ENCODE measurements at places on chromosomes 4 and X.
A peak's percentile ranks its signal among the peaks of the same experiment; 100 is the strongest.

DNA sequence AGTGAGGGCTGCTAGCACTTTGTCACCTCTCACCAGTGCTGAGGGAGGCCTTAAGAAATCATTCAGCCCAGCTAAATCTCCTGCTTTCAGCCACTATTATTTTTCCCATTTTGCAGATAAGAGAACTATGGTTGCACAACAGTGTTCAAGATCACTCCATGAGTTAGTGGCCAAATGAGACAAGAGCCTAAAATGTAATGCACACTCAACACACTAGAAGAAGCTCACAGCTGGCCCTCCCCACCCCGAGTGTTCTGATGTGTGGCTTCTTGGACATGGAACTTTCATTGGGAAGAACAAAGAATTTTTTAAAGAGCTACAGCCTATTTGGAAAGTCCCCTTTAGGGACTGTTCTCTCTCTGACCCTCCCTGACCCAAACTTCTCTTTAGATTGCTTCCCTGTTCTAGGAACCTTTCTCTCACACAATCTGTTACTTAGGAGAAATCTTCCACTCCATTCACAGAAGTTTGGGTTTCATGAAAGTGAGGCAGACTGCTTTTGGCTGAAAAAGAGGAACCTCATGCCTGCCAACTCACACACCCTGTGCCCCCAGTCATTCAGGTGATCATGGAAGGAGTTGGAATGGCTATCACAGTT is 44.0 kb upstream of the CT47C1 start:
- DNase-seq, result no peak

DNA sequence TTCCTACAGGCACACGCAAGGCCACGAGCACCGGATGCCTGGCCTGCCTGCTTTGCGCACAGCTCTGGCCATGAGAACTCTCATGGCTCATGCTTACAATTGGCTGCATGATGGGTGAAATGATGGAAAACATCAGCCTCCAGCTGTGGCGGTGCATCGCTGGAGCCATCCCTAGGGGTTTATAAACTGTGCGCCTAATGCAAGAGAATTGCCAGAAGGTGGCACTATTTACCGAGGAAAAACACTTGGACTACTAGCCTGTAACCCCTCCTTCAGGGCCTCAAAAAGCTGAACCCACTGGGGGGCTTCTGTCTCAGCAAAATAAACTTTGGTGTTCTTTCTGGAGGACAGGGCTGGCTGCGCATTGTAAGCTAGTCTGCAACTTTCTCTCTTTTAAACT is 51.9 kb downstream of the PHKA2 start:
- no peak for DNase-seq

GRCh38 chr4:1403591-1404572 is 2.4 kb downstream of the NKX1-1 start:
- DNase-seq, result no peak

GRCh38 chrX:109533631-109534030 is 3.0 kb upstream of the NXT2 start:
- no peak for DNase-seq

- DNase-seq, result no peak
Measured at GRCh38 chr4:173243917-173244658, 75.5 kb downstream of the GALNT7 start.

GRCh38 chr4:72207196-72207595 is 175.4 kb downstream of the NPFFR2 start:
- no peak for DNase-seq

DNA sequence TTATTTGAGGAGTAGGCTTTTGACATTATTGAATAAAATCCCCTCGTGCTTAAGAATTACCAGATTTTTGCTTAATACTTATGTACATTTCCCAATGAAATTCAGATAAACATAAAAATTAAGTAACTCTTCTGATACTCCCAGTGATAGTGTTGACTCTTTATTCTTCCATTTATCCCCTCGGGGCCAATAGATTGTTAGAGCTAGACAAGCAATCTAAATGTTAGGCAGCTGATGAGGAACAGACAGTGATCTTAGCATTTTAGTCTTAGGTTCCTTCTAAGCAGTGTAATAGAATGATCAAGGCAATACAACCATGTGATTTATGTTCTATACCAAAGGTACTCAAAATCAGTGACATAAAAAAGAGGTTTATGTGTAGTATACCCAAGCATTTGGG is 68.7 kb downstream of the USP9X start:
- DNase-seq, result no peak

- peak; percentile 63 for DNase-seq
Measured at GRCh38 chr4:139950568-139950967, 203.4 kb downstream of the MAML3 start.

DNA sequence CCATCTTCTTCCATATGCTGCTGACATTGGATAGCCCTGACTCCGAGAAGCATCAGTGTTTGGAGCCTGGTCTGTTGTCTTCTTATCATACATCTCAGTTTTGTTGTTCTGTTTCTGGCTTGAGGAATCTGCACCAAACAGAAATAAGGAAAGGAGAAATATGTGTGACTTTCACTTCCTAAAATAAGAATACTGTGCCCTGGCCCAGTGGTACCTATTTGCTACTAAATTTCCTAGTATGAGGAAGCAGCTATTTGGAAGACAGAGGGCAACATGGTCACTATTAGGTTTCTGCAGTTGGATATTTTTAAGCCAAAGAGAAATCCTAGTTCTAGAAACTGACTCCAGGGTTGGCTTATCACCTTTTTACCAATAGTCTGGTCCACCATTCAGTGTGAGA is 16.8 kb downstream of the CT47C1 start:
- DNase-seq, result no peak

GRCh38 chr4:170978990-170979389 is 834.2 kb upstream of the GALNTL6 start:
- no peak for DNase-seq

GRCh38 chr4:153022241-153022715 is 86.2 kb downstream of the FHDC1 start:
- DNase-seq, result no peak
